ENCODE measurements at places on chromosomes 1 and 21. TPM values are rescaled to one million over a fixed set of nuclear protein-coding genes. Genes with fewer than 3 reads are reported as not detected.

GRCh38 chr1:241356187-241356518, 852 bp downstream of the RGS7 start:
- DNase-seq, result no peak

- DNase-seq, result peak; percentile 70
Observed at GRCh38 chr1:37513795-37514349, 694 bp downstream of the MEAF6 start.

The LCE1C gene
- total RNA-seq, result not detected

The S100B gene
- total RNA-seq, result not detected

DNA sequence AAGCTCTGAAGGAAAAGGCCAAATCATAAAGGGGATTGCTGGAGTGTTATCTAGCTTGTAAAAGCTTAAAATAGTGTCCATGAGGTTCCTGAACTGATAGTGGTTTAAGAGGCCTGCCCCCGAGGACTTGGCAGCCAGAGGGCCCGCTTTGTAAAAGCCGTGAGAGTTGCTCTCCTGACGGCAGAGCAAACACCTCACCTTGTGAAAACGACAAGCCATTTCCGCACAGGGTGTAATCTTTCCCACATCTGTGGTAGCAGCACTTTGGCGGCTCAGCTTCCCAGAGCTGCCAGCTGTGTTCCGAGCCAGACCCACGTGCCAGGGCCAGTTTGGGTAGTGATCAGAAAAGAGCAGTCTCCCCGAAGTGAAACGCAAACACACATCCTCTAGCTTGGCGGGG, 37.0 kb downstream of the SERBP1 start:
- DNase-seq, result no peak

GRCh38 chr1:184590163-184590750, 164.4 kb downstream of the EDEM3 start:
- no peak for DNase-seq

The EPS8L3 gene
- total RNA-seq, result not detected

GRCh38 chr21:29739176-29739575, 200.6 kb downstream of the GRIK1 start:
- DNase-seq, result no peak

- no peak for DNase-seq
Observed at GRCh38 chr1:76591963-76592362, 275.3 kb upstream of the ST6GALNAC5 start.

The RGS8 gene
- total RNA-seq, result not detected

The FAM72B gene
- total RNA-seq, result 1.9 TPM

DNA sequence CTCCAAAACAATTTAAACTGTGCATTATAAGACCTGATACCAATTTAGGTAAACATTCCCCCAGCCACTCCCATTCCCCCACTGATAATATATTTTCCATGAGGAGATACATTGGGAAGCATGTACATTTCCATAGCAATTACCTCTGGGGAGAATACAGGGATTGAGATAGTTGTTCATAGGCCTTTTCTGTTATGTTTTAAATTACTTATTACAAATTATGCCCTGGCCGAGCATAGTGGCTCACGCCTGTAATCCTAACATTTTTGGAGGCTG, 4.4 kb downstream of the ASAP3 start:
- DNase-seq, result no peak

GRCh38 chr1:147612366-147612765, 58.0 kb downstream of the ACP6 start:
- DNase-seq, result no peak

DNA sequence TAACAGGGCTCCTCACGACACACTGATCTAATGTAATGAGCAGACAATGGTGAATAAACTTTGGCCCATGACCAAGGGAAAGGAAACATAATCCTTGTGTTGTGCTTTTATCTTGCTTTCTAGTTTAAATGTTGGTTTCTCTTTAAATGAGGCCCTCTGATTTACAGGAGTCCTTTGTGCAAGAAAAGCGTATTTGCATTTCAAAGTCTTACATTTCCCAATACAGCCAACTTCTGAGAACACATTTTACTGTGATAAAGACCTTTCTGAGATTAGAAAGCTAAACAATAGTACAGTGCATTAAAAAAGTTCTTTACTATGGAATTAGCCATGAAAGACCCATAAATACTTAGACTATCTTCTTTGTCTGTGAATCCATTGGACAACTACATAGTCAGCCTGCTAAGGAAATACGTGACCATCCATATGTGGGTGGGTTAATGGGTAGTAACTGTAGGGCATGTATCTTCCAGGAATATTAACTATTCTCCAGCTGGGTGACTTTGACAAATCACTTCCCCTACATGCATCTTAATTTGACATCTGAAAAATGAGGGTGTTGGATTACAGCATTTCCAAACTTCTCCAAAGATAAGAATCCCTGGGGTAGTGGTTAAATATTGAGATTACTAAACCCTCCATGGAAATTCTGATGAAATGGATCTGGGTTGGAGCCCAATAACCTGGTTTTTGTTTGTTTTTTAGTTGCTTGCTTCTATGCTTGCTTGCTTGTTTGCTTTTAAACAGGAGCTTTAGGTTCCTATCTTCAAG, 50.3 kb upstream of the USP1 start:
- DNase-seq, result no peak

The LEPR gene
- total RNA-seq, result 11.0 TPM

GRCh38 chr1:51790385-51790784, 88.1 kb downstream of the NRDC start:
- no peak for DNase-seq

The FBXO44 gene
- total RNA-seq, result 20.6 TPM

DNA sequence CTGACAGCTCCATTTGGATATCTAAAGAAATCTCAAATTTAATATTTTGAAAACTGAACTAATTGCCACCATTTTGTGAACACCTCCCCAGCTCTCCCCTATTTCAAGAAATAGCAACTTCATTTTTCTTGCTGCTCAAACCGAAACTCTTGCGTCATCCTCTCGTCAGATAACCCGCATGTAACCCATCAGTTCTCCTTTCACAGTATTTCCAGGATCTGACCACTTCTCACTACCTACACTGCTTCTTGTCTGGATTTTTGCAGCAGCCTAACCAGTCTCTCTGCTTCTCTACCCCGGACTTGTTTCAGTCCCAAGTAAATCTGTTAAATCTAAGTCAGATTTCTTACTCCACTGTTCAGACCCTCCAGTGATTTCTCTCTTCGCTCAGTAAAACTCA, 75.6 kb downstream of the MTR start:
- DNase-seq, result no peak

DNA sequence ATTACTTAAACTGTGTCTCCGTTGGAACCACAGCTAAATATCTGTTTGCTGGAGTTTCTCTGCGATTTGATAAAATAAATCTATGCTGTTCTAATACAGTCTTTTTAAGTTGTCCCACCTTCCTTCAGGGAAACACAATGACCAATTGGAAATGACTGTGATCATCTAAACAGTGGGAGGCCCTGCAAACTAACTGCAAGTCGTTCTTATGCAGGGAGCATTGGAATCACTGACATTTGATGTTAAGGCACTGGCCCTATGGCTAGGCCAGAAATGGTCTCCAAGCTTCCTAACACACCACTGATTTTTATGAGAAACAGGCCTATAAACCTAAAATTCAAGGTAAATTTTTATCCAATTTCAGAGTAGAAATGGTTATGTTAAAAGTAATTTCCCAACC, 645.2 kb downstream of the LMO4 start:
- no peak for DNase-seq

The ARHGEF16 gene
- not detected for total RNA-seq

GRCh38 chr1:217109928-217110327, 386.7 kb upstream of the ESRRG start:
- no peak for DNase-seq

The PTPRC gene
- total RNA-seq, result 0.86 TPM
